ENCODE measurements at places on chromosomes 7 and 10.

- no peaks in the 10 kb centered on the region for H3K27me3 ChIP-seq
- no peak overlapping the region for H3K4me3 ChIP-seq
- H3K4me1 ChIP-seq = no peaks in the 10 kb centered on the region
- no peaks in the 10 kb centered on the region for H3K36me3 ChIP-seq
- H3K27ac ChIP-seq = no peak overlapping the region
These were observed 43.0 kb upstream of the GRM3 start for GRCh38 chr7:86600506-86601290.

DNA sequence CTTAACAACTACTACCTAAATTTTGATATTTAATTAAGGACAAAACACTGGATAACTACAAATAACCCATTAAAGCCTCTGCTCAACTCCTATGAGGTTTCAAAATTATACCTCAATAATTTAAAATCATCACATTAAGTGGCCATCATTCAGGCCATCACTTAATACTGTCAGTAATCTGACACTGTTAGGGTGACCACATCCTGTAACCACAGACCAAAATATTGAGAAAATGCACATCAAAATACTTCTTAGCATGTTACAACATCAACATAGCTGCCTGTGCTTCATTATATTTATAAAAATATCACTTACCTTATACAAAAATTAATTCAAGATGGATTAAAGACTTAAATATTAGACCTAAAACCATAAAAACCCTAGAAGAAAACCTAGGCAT is 23.3 kb downstream of the SEM1 start:
- no peaks in the 10 kb centered on the region for H3K27me3 ChIP-seq
- no peak for DNase-seq
- peaks cover 41% of the 10 kb centered on the region for H3K4me1 ChIP-seq
- no peak overlapping the region for H3K4me3 ChIP-seq

GRCh38 chr7:45211958-45212357 is 54.4 kb downstream of the RAMP3 start:
- H3K4me1 ChIP-seq = no peaks in the 10 kb centered on the region
- no peak overlapping the region for H3K4me3 ChIP-seq
- H3K27ac ChIP-seq = no peak overlapping the region
- DNase-seq = no peak

DNA sequence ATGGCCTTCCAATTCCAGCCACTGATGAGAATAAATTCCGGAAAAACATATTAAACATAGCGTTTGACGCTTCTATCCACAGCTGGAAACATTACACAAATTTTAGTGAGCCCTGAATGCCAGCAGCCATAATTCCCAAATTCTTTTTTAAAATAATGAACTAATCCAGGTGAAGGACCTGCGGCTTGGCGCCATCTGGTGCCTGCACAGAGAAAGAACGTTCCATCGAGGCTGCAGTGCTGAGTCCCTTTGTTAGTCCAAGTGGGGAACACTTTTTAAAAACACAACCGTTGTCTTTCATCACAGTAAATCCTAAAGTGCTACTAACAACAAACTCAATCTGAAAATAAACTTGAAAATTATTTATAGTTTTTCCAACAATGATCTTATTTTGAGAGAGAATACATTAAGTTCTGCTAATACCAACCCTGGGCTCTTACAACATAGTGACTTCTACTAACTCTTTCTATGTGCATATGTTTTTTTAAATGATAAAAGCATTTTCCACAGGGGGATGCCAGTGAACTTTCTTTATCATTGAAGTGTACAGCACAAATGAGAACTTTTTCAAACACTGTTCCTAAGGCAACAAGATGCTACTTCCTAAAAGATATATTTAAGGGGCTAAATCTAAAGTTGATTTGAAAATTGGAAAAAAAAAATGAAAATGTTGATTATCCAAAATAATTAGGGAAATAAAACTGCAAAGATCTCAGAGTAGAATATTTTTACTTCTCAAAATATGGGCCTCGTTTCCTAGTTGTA is 166.9 kb upstream of the RNF32 start:
- H3K27ac ChIP-seq = no peak overlapping the region
- no peak overlapping the region for H3K4me3 ChIP-seq
- DNase-seq = no peak
- peaks cover 48% of the 10 kb centered on the region for H3K27me3 ChIP-seq

DNA sequence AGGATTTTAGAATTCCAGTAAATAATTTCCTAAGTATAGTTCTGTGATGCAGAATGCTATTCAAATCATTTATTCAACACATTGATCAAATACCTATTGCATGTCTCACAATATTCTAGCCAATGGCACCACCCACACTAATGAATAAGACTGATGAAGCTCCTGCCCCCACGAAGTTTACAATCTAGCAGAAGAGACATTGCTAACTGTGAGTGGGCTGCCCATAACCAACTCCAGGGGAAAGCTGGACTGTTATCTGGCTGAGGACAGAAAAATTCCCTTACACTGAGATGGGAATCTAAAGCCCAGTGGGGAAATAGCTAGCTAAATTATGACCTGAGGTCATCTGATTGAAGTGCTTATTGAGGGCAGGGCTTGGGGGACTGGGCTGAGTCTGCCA is 128.8 kb upstream of the LYZL2 start:
- no peaks in the 10 kb centered on the region for H3K36me3 ChIP-seq
- DNase-seq = no peak
- no peak overlapping the region for H3K4me3 ChIP-seq

GRCh38 chr7:92035576-92035975 is 94.9 kb downstream of the AKAP9 start:
- peaks cover 5% of the 10 kb centered on the region for H3K4me1 ChIP-seq
- H3K27ac ChIP-seq = no peak overlapping the region
- H3K27me3 ChIP-seq = no peaks in the 10 kb centered on the region
- no peak overlapping the region for H3K4me3 ChIP-seq
- DNase-seq = no peak

DNA sequence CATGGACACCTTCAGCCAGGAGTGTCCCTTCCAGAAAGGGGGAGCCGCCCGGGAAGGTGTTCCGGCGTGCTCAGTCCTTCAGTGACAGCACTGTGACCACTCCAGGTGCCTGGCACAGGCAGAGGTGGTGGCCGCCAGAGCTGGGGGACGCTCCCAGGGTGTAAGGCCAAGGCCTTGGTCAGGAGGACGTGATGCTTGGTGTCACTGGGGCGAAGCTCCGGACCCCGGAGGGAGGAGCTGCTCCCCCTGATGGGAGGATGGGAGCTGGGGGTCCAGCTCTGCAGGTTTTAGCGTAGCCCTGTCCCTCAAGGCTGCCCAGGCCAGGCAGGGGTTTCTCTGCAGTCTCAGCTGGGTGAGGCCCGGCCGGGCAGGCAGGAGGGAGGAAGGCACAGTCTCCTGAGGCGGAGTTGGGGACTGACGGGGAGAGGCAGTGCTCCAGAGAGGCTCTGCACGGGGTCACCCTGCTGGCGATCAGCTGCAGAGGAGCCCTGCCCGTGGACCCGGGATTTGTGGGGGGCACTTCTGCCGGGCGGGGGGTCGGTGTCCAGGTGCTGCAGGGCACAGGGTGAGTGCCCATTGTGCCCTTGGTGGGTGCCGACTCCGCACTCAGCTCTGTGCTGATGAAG is 56.5 kb upstream of the DNAJB6 start:
- H3K27ac ChIP-seq = no peak overlapping the region
- H3K27me3 ChIP-seq = peaks cover 12% of the 10 kb centered on the region
- peaks cover 1% of the 10 kb centered on the region for H3K36me3 ChIP-seq
- no peak for DNase-seq

DNA sequence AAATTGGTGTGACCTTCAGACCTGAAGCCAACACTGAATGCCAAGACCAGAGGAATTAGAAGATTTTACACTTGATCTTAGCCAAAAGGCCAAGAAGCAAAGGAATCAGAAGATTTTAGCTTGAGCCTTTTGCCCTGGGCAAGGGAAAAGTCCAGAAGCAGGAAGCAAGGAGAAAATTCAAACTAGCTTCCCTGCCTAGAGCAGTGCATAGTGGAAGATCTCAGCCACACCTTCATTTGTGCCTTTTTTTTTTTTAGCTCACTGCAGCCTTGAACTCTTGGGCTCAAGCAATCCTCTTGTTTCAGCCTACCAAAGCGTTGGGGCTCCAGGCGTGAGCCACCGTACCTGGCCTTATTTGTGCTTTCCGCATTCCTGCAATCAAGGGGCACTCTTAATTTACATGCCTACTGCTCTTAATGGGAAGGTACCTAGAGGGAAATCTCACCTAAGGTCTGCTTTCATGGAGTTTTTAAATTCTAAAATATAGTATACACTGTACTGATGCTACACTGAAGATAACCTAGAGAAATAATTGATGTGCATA is 8.3 kb upstream of the PIP4K2A start:
- H3K4me1 ChIP-seq = peaks cover 25% of the 10 kb centered on the region
- no peak overlapping the region for H3K27ac ChIP-seq
- H3K36me3 ChIP-seq = peaks cover 1% of the 10 kb centered on the region

- H3K27me3 ChIP-seq = peaks cover 62% of the 10 kb centered on the region
- no peak for DNase-seq
- H3K27ac ChIP-seq = no peak overlapping the region
- no peaks in the 10 kb centered on the region for H3K4me1 ChIP-seq
These were observed 119.4 kb downstream of the VIPR2 start for GRCh38 chr7:159025161-159025779.

- no peaks in the 10 kb centered on the region for H3K36me3 ChIP-seq
- H3K27ac ChIP-seq = no peak overlapping the region
- peaks cover 66% of the 10 kb centered on the region for H3K27me3 ChIP-seq
- H3K4me1 ChIP-seq = peaks cover 11% of the 10 kb centered on the region
- no peak for DNase-seq
- H3K4me3 ChIP-seq = no peak overlapping the region
These were observed 62.9 kb upstream of the BET1 start for GRCh38 chr7:94067047-94067446.

- peaks cover 6% of the 10 kb centered on the region for H3K36me3 ChIP-seq
- no peak overlapping the region for H3K27ac ChIP-seq
- no peaks in the 10 kb centered on the region for H3K27me3 ChIP-seq
- no peaks in the 10 kb centered on the region for H3K4me1 ChIP-seq
- DNase-seq = no peak
These were observed 82.7 kb downstream of the REEP3 start for GRCh38 chr10:63603709-63604445.

DNA sequence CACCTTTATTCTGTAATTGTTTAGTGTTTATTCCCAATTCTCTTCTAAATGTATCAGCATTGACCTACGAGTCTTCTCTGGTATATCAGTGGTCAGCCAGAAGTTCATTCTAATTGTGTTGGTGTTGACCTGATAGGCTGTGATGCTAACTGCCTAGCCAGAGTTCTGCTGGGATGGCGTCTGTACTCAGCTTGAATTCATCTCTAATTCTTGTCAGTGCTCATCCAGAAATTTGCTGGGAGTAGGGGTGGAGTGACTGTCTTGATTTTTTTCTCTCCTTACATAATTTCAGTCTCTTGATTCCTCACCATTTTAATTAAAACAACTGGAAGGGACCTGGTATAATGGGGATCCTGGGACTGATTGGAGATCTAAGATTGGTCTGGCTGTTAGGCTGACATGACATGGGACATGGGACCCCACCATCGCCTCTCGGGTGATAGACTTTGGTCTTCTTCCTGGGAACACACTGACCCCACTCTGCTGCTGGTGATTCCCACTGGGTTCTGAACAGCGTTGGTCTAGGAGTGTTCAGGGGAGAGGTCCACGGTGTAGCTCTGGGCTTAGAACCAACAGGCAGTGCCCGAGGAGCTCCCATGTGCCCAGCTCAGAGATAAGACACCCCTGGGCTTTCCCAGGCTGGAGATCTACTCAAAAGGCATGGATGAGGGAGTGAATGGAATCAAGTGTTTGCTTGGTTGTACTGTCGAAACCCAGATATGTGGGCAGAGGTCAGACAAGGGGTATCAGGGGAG is 3.8 kb downstream of the NEURL1 start:
- H3K4me1 ChIP-seq = peaks cover 7% of the 10 kb centered on the region
- no peak for DNase-seq
- H3K4me3 ChIP-seq = no peak overlapping the region
- peaks cover 65% of the 10 kb centered on the region for H3K27me3 ChIP-seq
- peaks cover 2% of the 10 kb centered on the region for H3K36me3 ChIP-seq
- H3K27ac ChIP-seq = no peak overlapping the region

DNA sequence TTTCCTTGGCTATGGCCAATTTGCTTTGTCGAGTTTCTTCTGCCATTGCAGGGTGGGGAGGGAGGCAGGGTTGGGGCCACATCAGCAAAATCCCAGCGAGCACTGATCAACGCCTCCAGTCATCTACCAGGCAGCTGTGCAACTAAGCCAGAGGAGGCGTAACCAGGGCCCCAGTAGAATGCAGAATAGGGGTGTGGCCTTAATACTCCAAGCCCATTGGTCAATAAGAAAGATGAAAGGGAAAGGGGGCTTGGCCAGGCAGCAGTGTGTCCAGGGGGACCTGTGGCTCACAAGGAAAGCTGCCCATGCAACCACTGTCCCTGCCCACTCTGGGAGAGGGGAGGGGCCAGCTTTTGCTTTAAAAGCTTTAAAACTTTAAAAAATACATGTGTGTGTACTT is 21.5 kb upstream of the GGCT start:
- DNase-seq = no peak
- H3K4me1 ChIP-seq = no peaks in the 10 kb centered on the region
- no peaks in the 10 kb centered on the region for H3K27me3 ChIP-seq
- H3K36me3 ChIP-seq = peaks cover 4% of the 10 kb centered on the region

DNA sequence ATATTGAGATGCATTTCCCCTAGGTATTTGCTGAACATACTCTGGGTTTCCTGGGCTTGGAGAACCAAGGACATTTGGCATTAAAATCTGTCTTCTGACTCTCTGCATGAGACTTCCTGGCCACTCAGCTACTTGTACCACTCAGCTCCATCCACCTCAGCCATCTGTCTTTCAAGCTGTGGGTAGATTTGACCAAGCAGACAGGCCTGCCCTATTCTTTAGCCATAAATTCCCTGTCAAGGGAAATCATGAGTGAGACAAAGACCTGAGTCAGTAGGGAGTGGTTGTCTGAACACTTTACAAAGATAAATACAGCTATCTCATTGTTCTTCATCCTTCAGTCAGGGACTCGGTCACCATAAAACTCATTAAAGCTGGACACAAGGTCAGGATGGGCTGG is 399.1 kb downstream of the GPAM start:
- H3K4me3 ChIP-seq = no peak overlapping the region
- DNase-seq = no peak
- no peaks in the 10 kb centered on the region for H3K4me1 ChIP-seq
- no peak overlapping the region for H3K27ac ChIP-seq
- H3K36me3 ChIP-seq = no peaks in the 10 kb centered on the region

- DNase-seq = no peak
- H3K4me1 ChIP-seq = no peaks in the 10 kb centered on the region
- no peak overlapping the region for H3K27ac ChIP-seq
- H3K27me3 ChIP-seq = peaks cover 56% of the 10 kb centered on the region
These were observed 138.3 kb downstream of the JCAD start for GRCh38 chr10:29921071-29921446.

GRCh38 chr10:100436255-100436654 is 26.6 kb upstream of the WNT8B start:
- no peaks in the 10 kb centered on the region for H3K4me1 ChIP-seq
- no peak overlapping the region for H3K4me3 ChIP-seq
- peak overlapping the region; percentile 61 for H3K27ac ChIP-seq
- no peaks in the 10 kb centered on the region for H3K36me3 ChIP-seq
- DNase-seq = no peak
- H3K27me3 ChIP-seq = no peaks in the 10 kb centered on the region

GRCh38 chr7:106074257-106074656 is 37.9 kb downstream of the SYPL1 start:
- H3K4me1 ChIP-seq = peaks cover 49% of the 10 kb centered on the region
- peak overlapping the region; percentile 58 for H3K27ac ChIP-seq
- H3K36me3 ChIP-seq = no peaks in the 10 kb centered on the region
- no peak for DNase-seq

- DNase-seq = no peak
- H3K27ac ChIP-seq = no peak overlapping the region
- H3K36me3 ChIP-seq = no peaks in the 10 kb centered on the region
- no peaks in the 10 kb centered on the region for H3K4me1 ChIP-seq
These were observed 9.2 kb downstream of the ZNF488 start for GRCh38 chr10:47374611-47375536.
